ENCODE measurements at places on chromosomes 7 and 10. TPM values are rescaled to one million over a fixed set of nuclear protein-coding genes. Genes with fewer than 3 reads are reported as not detected.

The FAM237B gene
- not detected for total RNA-seq

The ANKRD30A gene
- not detected for total RNA-seq

The SGCE gene
- total RNA-seq, result 69.9 TPM

The MKX gene
- total RNA-seq, result not detected

The GRID2IP gene
- total RNA-seq, result not detected

- DNase-seq, result no peak
Observed at GRCh38 chr10:49295297-49295696, 3.7 kb upstream of the C10orf71 start.

- no peak for DNase-seq
Observed at GRCh38 chr7:90530263-90530662, 60.8 kb downstream of the PTTG1IP2 start.

GRCh38 chr10:82674036-82674435, 799.0 kb downstream of the NRG3 start:
- no peak for DNase-seq

GRCh38 chr7:120805636-120806388, 52.1 kb downstream of the TSPAN12 start:
- peak; percentile 91 for DNase-seq

- DNase-seq, result peak; percentile 79
Observed at GRCh38 chr10:103481974-103482531, 3.0 kb upstream of the CALHM3 start.

DNA sequence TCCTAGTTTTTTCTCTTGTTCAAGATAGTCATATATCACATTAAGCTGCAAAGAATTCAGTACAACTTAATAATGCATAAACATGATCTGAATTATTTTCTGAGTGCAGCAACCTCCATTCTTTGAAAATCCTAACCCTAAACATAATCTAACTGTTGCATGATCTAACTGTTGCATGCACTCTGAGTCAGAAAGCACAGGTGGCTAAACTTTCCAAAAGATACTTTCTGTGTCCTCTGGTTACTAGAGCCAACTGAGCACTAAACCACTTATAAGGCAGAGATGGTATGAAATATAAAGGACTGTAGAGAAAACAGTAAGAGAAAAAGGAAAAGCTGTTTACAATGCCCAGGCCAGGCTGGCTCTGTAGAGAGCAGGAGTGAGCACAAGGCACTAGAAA, 23.0 kb upstream of the FAM133B start:
- DNase-seq, result no peak

- no peak for DNase-seq
Observed at GRCh38 chr10:119401671-119402395, 140.7 kb downstream of the RGS10 start.

- peak; percentile 76 for DNase-seq
Observed at GRCh38 chr7:36670585-36671431, 53.5 kb downstream of the AOAH start.

GRCh38 chr10:131049016-131049415, 262.5 kb downstream of the TCERG1L start:
- no peak for DNase-seq

GRCh38 chr10:129939416-129940275, 24.4 kb downstream of the EBF3 start:
- DNase-seq, result no peak

DNA sequence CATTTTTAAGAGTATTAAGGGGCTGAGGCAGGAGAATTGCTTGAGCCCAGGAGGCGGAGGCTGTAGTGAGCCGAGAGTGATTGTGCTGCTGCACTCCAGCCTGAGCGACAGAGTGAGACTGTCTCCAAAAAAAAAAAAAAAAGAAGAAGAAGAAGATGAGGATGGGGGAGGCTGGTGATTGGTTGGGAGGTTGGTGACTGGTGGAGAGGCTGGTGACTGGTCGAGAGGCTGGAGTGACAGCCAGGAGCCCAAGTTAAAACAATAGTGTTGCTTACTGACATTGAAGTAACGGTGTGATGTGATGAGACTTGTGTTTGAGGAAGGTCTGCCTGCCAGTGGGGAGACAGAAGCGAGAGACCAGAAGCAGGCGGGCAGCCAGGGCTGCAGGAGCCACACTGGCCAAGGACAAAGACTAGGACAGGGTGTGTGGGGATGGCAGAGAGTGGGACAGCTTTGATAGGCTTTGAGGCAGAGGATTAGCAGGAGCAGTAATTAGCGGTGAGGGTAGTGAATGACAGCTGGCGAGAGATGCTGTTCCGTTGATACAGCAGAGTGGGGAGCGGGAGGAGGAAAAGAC, 4.9 kb downstream of the SRRT start:
- DNase-seq, result no peak

GRCh38 chr7:5333121-5334045, 50.6 kb downstream of the SLC29A4 start:
- DNase-seq, result no peak

DNA sequence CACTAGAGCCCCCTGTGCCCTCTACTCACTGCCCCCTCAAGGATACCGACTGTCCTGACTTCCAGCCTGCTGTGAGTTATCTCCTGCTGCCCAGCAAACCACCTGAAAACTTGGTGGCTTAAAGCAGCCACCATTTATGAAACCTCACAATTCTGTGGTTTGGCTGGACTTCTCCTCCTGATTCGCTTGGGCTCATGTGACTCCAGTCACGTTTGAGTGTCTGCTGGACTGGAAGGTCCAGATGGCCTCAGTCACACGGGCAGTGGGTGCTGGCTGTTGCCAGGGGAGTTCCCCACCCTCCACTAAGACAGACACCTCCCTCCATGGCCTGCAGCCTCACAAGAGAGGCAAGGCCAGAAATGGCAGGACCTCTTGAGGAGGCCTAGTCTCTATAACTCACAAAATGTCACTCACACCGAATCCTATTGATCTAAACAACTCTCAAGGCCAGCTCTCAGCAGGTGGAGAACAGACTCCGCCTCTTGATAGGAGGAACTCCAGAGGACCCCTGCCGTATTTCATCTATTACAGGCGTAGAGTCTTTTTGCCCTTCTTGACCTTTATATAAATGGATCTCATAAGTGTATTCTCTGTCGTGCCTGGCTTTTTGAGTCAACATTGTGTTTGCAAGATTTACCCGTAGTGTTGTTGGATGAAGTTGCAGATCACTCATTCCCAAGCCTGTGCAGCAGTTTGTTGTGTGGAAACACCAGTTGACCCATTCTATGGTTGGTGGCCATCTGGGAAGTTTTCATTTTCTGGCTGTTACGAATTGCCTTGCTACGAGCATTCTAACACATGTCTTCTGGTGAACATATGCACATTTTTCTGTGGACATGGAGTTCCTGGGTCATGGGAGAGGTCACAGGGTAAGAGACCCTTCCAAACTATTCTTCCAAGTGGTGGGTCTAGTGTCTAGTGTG, 48.3 kb downstream of the ZMIZ1 start:
- peak; percentile 38 for DNase-seq

- DNase-seq, result no peak
Observed at GRCh38 chr10:111835574-111835973, 348.0 kb downstream of the GPAM start.

- no peak for DNase-seq
Observed at GRCh38 chr10:96613576-96613975, 26.8 kb upstream of the TM9SF3 start.
